ENCODE measurements at places on chromosomes 12 and 14.

DNA sequence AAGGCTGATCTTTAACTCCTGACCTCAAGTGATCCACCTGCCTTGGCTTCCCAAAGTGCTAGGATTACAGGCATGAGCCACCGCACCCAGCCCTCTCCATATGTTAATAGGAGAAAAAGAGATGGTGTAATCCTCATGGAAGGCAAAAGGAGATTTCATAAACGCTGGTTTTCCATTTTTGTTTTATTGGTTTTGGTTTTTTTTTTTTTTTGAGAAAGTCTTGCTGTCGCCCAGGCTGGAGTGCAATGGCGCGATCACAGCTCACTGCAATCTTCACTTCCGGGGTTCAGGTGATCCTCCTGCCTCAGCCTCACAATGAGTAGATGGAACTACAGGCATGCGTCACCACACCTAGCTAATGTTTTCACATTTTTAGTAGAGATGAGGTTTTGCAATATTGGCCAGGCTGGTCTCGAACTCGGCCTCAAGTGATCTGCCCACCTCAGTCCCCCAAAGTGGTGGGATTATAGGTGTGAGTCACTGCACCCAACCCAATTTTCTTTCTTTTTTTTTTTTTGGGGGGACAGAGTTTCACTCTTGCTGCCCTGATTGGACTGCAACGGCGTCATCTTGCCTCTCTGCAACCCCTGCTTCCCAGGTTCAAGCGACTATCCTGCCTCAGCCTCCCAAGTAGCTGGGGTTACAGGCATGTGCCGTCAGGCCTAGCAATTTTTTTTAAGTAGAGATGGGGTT lies 8.1 kb downstream of the PTGES3 start:
- H3K27ac ChIP-seq: no peak overlapping the region
- H3K4me1 ChIP-seq: peaks cover 5% of the 10 kb centered on the region

GRCh38 chr12:101759396-101760047 lies 20.3 kb upstream of the SYCP3 start:
- H3K27ac ChIP-seq: no peak overlapping the region
- H3K27me3 ChIP-seq: no peaks in the 10 kb centered on the region
- H3K4me3 ChIP-seq: no peak overlapping the region
- H3K4me1 ChIP-seq: no peaks in the 10 kb centered on the region
- DNase-seq: no peak

DNA sequence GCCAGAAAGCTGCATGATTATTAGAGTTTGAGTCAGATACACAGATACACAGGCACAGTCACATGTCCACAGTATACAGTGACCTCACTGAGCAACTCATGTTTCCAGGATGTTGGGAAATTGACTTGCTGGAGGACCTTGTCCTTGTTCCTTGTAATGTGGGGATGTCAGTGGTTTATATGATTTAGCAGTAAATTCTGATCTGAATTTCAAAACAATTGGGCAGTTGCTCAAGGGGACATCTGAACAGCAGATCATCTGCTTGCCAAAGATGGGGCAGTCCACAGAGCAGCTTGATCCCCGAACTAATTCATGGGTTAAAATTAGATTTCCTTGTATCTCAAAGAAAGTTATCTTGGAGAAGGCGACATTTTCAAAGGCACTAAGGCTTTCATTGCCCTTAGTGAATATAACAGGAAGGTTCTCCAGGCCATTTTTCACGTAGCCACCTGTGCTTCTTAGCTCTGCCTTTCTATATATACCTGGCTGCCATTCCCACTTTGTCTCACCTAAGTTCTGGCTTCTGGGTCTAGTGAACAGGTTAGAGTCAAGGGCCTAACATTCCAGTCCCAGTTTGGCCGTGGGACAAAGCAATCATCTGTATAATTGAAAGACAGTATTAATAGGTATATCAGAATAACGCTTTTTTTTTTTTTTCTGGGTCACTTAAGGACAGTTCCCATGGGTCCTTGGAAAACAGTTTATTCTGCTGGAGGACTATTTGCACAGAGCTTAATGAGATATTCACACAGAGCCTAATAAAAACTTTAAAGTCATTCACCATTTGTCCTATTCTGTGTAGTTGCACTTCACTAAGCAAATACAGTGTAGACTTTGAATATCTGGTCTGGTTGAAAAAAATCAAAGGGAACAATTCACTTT lies 64.9 kb upstream of the STRN3 start:
- peak; percentile 82 for DNase-seq
- no peak overlapping the region for H3K4me3 ChIP-seq

- H3K27ac ChIP-seq: peak overlapping the region; percentile 94
- H3K4me3 ChIP-seq: peak overlapping the region; percentile 89
- DNase-seq: no peak
- H3K36me3 ChIP-seq: peaks cover 38% of the 10 kb centered on the region
- H3K4me1 ChIP-seq: peaks cover 17% of the 10 kb centered on the region
These were observed 507 bp downstream of the AHSA1 start for GRCh38 chr14:77458249-77458950.

DNA sequence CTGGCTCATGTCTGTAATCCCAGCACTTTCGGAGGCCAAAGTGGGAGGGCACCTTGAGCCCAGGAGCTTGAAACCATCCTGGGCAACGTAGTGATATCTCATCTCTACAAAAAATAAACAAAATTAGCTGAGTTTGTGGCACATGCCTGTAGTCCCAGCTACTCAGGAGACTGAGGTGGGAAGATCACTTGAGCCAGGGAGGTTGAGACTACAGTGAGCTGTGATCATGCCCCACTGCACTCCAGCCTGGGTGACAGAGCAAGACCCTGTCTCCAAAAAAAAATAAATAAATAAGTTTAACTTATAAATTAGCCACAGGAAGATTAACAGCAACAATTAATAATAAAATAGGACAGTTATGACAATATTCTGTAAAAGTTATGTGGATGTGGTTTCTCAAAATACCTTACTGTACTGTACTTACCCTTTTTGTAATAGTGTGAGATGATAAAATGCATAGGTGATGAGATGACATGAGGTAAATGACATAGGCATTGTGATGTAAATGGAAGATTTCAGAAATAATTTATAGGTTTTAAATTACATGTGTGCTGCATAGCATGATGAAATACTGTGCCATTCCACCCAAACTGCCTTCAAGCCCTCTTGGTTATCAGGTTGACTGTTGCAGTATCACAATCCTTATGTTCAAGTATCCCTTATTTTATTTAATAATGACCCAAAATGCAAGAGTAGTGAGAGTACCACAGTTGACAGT lies 22.0 kb downstream of the USP15 start:
- no peak overlapping the region for H3K27ac ChIP-seq
- no peak for DNase-seq
- H3K4me1 ChIP-seq: no peaks in the 10 kb centered on the region
- H3K27me3 ChIP-seq: no peaks in the 10 kb centered on the region
- no peak overlapping the region for H3K4me3 ChIP-seq

GRCh38 chr12:101655393-101655792 lies 42.0 kb upstream of the CHPT1 start:
- no peaks in the 10 kb centered on the region for H3K36me3 ChIP-seq
- H3K4me1 ChIP-seq: no peaks in the 10 kb centered on the region
- DNase-seq: no peak
- no peak overlapping the region for H3K4me3 ChIP-seq

DNA sequence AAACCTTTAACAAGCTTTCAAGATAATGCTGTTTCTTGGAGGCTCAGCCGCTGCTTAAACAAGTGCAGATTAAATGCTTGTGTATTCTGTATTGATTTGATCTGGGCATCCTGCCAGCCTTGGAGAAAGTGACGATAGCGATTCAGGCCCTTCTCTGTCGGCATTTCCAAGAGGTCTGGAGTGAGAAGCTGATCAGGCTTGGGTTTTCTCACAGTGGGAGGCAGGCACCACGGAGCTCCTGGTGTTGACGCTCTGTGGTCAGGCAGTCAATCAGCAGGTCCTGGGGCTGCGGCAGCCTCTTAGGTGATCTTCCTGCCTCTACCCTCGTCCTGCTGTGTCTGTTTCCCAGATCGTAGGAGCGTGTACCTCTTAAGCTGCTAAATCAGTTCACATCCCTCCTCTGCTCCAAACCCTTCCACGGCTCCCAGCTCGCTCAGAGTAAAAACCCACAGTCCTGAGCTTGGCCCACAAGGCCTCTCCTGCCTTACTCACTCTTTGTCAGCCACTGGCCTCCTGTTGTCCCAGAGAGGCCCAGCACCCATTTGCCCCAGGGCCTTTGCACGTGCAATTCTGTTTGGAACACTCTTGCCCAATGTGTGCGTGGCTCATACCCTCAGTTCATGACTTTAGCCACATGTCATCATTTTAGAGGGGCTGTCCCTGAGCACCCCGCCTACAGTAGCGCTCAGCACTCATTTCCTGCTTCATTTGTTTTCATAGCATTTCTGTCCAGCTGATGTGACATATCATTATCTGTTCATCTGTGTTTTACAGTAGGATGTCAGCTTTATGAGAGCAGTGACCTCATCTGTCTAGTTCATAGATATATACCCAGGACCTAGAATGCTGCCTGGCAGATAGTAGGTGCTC lies 155.4 kb downstream of the AACS start:
- no peak overlapping the region for H3K4me3 ChIP-seq
- no peak overlapping the region for H3K27ac ChIP-seq
- no peak for DNase-seq
- H3K4me1 ChIP-seq: no peaks in the 10 kb centered on the region

DNA sequence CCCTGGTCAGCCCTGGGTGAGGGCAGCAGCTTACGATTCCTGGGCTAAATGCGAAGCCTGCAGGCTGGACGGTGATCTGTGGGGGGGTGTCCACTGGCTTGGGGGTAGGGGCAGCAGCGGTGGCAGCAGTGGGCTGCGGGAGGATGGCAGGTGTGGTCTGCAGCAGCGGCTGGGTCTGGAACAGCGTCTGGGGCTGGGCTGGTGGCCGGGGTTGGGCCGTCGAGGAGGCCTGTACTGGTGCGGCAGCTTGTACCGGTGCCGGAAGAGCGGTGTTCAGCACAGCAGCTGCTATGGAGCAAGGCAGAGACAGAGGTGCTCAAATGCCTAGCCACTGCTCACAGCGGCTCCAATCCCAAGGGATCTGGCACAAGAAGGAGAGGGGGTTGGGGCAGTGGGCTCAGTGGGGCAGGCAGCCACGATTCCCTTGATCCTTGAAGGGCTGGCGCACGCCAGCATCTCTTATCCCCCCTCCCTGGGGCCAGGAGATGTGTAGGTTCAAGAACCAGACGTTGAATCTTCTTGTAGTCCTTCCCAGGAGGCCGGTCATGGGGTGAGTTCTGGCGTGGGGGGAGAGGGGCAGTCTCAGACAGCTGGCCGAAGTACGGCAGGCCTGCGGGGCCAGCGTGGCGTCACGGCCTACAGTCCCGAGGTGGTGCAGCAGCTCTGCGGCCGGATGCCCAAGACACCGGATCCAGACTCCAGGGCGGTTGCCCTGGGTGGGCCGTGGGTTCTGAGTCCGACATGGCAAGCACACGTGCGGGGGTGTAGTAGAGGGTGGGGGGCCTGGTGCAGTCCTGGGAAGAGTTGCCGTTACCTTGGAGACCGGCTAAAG lies 19.9 kb downstream of the POU6F1 start:
- no peak overlapping the region for H3K27ac ChIP-seq
- H3K4me1 ChIP-seq: no peaks in the 10 kb centered on the region
- H3K27me3 ChIP-seq: no peaks in the 10 kb centered on the region
- H3K36me3 ChIP-seq: peaks cover 71% of the 10 kb centered on the region
- no peak for DNase-seq

DNA sequence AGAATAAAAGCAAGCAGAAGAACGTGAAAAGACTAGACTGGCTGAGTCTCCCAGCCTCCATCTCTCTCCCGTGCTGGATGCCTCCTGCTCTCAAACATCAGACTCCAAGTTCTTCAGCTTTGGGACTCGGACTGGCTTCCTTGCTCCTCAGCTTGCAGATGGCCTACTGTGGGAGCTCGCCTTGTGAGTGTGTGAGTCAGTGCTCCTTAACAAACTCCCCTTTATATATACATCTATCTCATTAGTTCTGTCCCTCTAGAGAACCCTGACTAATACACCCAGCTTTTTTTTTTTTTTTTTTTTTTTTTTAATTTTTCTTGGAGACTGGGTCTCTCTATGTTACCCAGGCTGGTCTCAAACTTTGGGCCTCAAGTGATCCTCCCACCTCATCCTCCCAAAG lies 46.9 kb downstream of the ACTN1 start:
- peak overlapping the region; percentile 97 for H3K27ac ChIP-seq
- DNase-seq: no peak
- H3K4me1 ChIP-seq: no peaks in the 10 kb centered on the region
- H3K27me3 ChIP-seq: no peaks in the 10 kb centered on the region
- no peak overlapping the region for H3K4me3 ChIP-seq

- no peaks in the 10 kb centered on the region for H3K36me3 ChIP-seq
- H3K4me1 ChIP-seq: peaks cover 33% of the 10 kb centered on the region
- peak overlapping the region; percentile 73 for H3K27ac ChIP-seq
- H3K4me3 ChIP-seq: peak overlapping the region; percentile 29
These were observed 35.7 kb downstream of the RIN3 start for GRCh38 chr14:92549105-92549858.

All from tibial artery (tissue), 4 donors.